Activated naive CD8-positive, alpha-beta T cell treated with anti-CD3 and anti-CD28 coated beads for 36 hours (primary cell): ENCODE measurements at places on chromosomes 7 and 10. TPM values are rescaled to one million over a fixed set of nuclear protein-coding genes. Genes with fewer than 3 reads are reported as not detected.

DNA sequence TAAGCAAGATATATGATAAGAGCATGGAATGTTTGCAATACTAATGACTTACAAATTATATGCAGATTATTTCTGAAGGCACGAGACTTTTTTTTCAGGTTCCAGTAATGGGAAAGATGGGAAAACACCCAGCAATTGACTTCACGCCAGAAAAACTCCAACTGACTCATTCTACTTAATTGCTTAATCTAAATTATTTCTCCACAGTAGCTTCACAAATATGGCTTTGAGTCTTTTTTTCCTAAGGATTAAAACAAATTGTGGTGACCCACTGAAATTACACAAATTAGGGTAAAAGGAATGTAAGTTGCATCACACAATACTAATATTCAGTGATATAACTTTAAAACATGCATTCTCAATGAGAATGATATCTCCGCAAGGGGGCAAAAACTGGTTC lies 138.7 kb downstream of the GNAI1 start:
- no peak for DNase-seq

DNA sequence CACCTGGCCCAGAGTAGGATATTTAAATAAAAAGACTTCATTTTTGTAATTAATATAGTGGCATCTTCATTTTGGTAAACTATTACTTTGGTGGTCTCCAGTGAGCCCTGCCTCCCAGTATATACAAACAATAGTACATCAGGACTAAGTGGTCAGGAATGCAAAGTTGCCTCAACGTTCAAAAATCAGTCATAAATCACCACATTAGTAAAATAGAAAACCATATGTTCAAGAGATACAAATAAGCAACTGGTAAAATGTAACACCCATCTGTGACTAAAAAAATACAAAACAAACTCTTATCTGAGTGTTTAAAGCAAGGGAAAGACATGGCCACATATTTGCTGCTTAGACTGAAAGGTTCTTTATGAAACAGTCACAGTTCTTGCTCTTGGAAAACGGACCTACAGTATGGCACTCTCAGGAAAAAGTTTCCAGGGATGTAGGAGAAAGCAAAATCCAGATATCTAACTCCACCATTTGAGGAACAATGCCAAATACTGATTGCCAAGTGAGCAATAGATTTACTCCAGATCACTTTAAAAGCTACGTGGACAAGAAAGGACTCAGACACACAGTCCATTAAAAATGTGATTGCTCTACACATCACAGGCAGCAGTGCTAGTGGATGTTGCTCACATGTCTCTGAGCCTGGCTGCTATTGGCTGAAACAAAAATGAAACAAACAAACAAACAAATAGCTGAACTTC lies 15.1 kb upstream of the RHOBTB1 start:
- no peak for DNase-seq

Gene SPDYE8
- total RNA-seq: not detected

GRCh38 chr10:118522791-118523498 lies 72.5 kb downstream of the PRLHR start:
- DNase-seq: no peak

DNA sequence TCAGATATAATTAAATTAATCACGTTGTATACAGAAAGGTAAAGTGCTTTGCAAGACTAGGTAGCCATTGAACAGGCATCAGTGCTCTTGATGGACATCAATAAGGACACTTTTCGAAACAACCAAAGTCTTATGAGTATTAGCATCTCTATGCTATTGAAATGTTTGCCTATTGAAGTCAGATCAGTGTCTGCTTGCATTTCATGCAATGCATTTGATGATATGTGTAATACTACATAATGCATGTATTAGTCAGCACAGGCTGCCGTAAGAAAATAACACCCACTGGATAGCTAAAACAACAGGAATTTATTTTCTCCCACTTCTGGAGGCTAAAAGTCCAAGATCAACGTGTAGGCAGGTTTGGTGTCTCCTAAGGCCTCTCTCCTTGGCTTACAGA lies 209.3 kb upstream of the PLXDC2 start:
- DNase-seq: no peak

DNA sequence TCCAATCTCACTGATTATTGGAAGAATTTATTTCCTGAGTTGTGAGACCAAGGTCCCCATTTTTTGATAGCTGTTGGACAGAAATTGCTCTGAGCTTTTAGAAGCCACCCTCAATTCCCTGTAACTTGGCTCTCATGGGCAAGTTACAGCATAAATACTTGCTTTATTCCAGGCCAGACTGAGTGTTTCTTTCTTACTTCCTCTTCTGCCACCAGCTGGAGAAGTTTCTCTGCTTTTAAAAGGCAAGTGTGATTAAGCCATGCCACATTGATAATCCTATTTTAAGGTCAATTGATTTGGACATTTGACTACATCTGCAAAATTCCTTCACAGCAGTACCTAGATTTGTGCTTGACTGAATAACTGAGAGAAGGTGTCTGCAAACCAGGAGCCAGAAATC lies 14.1 kb upstream of the TAS2R41 start:
- no peak for DNase-seq

Gene PFKFB3
- 73.0 TPM for total RNA-seq

DNA sequence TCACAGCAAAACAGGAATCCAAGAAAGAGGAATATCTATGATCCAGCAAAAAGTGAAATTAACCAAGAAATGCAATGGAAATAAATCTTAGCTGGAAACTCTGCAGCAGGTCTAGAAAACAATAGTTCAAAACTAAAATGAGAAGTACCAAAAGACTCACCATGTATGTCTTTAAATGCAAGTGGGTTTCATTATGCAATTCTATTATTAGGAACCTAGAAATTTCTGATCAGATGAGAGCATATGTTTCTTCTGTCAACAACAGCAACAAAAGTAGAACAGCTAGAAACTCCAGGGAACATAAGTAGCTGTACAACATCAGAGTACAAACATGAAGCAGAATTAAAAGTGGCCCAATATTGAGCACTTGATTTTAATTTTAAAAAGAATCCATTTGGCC lies 304.0 kb downstream of the ARHGAP12 start:
- no peak for DNase-seq

DNA sequence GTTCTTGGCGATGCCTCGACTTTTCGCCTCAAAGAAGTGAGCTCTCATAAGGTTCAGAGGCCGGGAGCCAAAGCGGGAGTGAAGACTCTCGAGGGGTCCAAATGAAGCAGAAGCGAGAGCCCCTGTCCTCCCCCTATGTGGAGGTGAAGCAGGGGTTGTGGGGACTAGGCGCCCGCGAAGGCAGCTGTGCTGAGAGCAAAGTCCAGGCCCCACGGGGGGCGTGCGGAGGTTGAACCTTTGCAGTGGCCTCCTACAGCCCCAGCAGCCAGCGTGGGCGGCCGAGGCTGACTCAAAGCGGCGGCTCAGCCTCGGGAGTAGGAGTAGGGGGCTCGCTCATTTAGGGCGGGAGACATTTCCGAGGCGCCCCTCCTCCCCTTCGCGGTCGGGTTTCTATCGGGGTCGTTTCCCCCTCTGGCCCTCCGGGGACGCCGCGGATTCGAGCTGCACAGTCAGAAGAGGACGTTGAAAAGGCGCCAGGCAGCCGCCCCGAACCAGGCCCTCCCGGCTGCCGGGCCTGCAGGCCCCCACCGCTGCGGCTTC lies 553 bp upstream of the ADD3 start:
- peak; percentile 78 for DNase-seq

DNA sequence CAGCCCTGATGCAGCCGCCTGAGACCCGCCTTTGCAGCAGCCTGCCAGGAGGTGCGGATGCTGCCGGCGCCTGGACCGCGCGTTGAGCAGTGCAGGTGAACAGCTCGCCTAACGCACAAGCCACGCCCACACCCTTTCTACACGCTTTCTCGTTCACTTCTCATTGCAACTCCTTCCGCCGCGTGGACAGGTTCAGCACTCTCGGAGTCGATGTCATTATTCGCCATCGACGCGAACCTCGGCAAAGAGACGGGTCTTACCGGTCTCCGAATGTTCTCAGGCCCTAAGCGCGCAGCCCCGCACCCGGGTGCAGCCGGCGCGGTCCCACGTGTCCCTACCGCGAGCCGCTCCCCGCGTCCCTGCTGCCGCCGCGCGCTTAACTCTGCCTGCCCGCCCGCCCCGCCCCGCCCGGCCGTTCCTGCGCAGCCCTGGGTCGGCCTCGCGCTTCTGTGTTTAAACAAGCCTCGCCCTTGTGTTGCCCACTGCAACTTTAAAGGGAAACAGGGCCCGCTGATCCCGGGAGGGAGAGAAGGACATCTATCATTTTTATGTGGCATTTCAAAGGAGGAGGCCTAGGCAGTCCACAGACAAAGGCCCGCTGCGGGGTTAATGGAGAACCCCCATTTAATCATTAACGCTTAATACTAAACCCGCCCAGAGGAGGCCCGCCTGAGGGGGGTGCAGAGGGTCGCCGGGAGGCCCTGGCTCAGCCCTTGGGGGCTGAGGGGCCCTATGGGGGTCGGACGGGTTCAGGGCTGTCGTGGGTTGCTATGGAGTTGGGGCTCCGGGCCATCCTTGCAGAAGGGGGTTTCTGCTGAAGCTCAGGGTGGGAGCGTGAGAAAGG lies 128.5 kb downstream of the WDR11 start:
- DNase-seq: peak; percentile 7

Gene HOXA6
- not detected for total RNA-seq

DNA sequence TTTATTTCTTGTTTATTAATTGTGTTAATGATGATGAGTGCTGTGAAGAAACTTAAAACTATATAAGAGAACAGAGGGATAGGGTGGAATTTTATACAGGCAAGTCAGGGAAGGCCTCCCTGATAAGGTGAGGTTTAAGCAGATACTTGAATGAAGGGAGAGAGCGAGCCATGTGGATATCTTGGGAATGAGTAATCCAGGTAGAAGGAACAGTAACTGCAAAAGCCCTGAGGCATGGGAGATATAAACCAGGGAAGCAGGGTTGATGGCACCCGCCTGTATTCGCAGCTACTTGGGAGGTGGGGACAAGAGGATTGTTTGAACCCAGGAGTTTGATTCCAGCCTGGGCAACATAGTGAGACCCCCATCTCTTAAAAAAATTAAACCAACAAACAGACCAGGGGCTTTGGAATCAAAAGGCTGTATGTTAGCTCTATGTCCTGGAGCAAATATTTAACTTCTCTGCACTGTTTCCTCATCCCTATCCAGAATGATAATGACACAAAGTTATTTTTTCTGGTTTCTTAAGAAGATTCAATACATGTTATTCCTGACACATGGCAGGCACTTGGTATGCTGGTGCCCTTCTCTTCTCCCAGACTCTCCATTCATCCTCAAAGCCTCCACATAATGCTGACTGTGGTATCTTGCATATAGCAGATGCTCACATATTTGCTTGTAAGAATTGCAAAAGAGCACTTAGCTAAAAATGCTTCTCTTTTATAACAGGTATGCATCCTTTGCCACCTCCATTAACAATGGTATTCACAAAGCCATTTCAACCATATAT lies 169.3 kb downstream of the CHN2 start:
- DNase-seq: no peak
